ENCODE measurements at places on chromosomes 3 and 15. TPM values are rescaled to one million over a fixed set of nuclear protein-coding genes. Genes with fewer than 3 reads are reported as not detected.

DNA sequence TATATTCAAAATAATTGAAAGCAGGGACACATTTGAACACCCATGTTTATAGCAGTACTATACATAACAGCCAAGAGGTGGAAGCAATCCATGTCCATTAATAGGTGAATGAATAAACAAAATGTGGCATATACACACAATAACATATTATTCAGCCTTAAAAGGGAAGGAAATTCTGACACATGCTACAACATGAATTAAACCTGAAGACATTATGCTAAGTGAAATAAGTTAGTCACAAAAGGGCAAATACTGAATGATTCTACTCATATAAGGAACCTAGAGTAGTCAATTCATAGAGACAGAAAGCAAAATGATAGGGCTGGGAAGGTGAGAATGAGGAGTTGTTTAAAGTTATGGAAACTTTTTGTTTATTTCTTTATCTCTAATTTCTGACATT lies 40.9 kb downstream of the SNTN start:
- DNase-seq, result no peak

GRCh38 chr15:86522721-86523120 lies 443.1 kb downstream of the AGBL1 start:
- peak; percentile 82 for DNase-seq

Gene GOLGA8R
- total RNA-seq, result 3.5 TPM

GRCh38 chr3:69282181-69282580 lies 103.7 kb downstream of the FRMD4B start:
- DNase-seq, result no peak

Gene ALDH1A2
- total RNA-seq, result 8.9 TPM

Gene RBPMS2
- 0.27 TPM for total RNA-seq

DNA sequence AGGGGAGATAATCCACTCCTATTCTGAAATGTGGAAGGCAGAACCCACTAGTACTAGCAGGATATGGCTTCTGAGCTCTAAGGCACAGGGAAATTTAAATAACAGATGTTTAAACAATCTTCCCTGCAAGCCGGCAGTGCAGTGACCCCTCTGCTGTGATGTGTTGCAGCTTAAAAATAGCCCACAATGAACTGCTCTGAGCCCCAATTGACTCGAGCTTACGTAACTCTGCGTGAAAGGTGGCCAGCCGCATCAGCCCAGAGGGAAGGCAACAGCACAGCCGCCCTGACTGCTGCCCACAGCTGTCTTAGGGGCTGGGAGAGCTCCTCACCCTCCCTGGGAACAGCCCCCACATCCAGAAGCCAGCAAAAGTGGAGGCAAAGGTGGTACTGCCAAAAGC lies 12.5 kb upstream of the CAMKV start:
- no peak for DNase-seq

Gene ERICH6
- 0.27 TPM for total RNA-seq

DNA sequence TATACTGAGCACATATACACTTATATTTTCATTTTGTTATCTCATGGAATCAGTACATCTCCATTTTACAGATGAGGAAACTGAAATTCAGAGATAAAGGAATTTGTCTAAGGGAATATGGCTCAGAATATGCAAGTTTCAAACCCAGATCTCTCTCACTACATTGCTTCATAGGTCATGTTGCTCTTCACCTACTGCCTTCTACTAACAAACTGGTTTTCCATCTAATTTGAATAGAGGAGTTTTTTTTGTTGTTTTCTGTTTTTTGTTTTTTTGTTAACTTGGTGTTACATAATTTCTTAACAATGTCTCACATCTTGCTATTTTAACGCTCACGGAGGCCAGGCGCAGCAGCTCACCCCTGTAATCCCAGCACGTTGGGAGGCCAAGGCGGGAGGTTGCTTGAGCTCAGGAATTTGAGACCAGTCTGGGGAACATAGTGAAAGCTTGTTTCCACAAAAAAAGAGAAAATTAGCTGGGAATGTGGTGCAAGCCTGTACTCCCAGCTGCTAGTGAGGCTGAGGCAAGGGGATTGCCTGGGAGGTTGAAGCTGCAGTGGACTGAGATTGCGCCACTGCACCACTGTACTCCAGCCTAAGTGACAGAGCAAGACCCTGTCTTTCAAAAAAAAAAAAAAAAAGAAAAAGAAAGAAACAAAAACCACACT lies 37.0 kb downstream of the FMN1 start:
- DNase-seq, result no peak

DNA sequence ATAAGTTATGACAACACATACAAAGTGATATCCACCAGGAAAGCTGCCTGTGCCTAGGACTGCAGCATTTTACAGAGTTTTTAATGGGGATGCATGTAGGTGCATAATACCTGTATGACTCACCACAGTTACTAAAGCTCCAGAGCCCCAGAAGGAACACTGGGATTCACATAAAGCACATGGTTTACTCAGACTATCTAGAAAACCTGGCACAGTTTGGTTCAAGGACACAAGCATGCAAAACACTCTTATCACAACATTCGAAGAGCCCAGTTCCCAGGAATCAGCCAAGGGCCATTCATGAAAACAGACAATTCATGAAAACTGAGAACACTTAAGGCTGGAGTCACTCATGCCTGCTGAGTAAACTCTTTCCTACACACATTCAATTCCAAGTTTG lies 261.0 kb downstream of the PYDC2 start:
- no peak for DNase-seq

GRCh38 chr3:114078126-114078525 lies 21.6 kb downstream of the QTRT2 start:
- DNase-seq, result no peak

DNA sequence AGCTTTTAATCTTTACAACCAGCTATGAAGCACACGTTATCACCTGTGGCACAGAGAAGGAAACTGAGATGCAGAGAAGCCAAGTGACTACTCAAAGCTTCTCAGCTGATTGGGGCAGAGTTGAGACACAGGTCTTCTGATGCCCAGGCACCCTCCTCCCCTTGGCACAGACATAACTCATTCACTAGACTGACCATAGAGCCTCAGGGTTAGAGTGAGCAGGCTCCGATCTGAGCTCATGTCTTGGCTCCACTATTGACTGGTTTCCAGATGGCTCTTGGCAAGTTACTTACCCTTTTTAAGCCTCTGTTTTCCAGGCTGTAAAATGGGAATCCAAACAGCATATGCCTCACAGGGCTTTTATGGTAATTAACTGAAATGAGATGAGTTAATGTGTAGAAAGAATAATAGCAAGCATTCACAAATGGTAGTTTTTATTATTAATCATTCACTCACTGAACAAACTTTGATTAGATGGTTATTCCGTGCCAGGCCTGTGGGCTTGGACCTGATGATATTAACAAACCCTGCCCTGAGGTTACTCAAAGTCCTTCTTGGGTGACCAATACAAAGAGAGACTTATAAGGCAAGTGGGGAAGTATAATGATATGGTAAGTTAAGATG lies 184.3 kb downstream of the ANXA2 start:
- DNase-seq, result no peak

GRCh38 chr3:41640076-41640475 lies 321.8 kb downstream of the ULK4 start:
- no peak for DNase-seq

GRCh38 chr15:42059661-42060476 lies 34.5 kb downstream of the PLA2G4D start:
- DNase-seq, result peak; percentile 20

DNA sequence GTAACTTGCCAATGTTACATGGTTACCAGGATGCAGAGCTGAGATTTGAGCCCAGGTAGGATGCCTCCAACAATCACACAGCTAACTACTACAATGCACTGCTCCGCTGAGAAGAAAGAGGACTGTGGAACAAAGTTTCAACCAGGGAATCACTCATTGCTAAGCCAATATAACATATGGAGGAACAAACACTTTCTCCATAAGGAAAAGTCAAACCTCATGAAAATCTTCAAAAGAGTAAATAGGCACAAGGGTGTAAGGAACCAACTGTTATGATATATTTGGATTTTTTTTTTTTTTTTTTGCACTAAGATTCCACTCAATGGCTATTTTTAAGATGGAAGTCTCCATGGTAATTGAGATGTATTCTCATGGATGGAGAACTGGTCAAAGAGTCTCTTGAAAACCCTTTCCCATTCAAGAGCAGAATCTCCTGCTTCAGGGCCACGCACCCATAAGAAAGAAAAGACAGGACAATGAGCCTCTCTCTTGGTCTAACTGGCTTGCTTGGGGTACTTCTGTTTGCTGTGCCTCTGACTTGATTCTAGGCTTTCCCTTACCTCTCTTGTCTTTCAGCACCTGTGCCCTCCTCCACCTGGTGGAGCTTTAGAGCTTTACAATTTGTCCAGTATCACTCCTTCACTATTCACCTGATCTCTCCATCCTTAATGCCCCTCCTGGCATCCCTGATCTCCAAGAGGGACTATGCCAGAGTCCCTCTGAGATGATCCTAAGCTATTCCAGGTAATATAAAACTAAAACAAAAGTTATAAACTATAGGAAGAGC lies 252.8 kb downstream of the NTRK3 start:
- DNase-seq, result no peak

- DNase-seq, result no peak
These were observed 2.3 kb upstream of the OR5K3 start for GRCh38 chr3:98388147-98388546.

Gene SLC51A
- total RNA-seq, result not detected

- no peak for DNase-seq
These were observed 70.4 kb upstream of the SLC7A14 start for GRCh38 chr3:170656284-170656683.

DNA sequence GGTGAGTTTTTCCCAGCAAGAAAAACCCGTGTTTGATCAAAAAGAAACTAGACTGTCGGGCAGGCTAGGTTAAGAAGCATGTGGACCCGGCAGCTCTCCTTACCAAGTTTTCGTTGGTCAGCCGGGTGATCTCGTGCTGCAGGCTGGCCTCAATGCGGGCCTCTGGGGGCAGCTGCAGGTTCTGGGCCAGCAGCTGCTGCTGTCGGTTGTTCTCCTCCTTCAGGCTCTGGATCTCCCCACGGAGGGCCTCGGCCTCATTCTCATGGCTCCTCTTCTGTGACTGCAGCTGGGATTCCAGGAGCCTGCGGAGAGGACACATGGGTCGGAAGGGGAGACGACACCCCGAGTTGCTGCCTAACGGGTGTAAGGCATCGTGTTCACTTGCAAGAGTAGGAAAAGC lies 44.5 kb upstream of the MYO5C start:
- DNase-seq, result no peak

Gene PAK2
- total RNA-seq, result 38.3 TPM

GRCh38 chr3:97721446-97721845 lies 43.1 kb upstream of the ARL6 start:
- no peak for DNase-seq

DNA sequence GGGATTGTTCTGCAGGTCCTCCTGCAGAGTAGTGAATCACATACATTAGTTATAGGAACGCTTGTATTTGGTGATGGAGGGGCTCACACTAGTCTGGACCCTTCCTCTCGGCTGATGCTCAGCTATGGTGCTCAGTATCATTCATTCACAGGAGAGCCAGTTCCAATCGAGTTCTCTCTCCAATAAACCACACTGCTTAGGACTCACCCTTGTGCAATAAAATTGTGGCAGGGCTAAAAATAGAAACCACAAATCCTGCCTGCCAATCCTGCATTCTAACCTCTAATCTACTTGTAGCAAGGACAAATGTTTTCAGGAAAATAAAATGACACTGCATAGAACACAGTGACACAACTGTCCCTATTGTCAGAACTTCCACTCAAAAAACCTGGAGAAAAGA lies 138.4 kb upstream of the TBL1XR1 start:
- DNase-seq, result no peak

DNA sequence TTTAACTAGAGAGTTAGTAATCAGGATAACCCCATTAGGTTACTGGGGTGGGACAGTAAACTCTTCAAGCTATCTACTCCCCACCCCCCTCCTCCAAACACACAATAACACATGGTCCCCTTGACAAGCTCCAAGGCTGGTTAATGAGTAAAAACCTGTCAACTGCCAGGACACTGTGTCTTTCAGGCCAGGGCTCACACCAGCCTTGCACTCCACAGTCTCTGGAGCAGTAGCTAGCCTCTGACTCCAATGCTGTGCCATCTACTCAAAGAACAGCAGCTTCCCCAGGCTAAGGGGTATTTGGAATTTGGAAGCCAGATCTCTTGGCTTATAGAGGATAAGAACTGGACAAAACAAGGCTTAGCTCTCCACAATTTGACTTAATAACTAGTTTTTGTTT lies 115.8 kb downstream of the LRIG1 start:
- DNase-seq, result no peak

Gene ALPK3
- total RNA-seq, result 2.3 TPM

GRCh38 chr15:70449311-70450141 lies 313.8 kb downstream of the UACA start:
- no peak for DNase-seq

Gene ACAD9
- 39.3 TPM for total RNA-seq

Gene COL6A5
- 1.5 TPM for total RNA-seq

- no peak for DNase-seq
These were observed at the start of gene ACP3 for GRCh38 chr3:132317229-132317948. ACP3 (plus strand) TSS chr3:132317407; CDS start chr3:132317457, 50 bp downstream.

DNA sequence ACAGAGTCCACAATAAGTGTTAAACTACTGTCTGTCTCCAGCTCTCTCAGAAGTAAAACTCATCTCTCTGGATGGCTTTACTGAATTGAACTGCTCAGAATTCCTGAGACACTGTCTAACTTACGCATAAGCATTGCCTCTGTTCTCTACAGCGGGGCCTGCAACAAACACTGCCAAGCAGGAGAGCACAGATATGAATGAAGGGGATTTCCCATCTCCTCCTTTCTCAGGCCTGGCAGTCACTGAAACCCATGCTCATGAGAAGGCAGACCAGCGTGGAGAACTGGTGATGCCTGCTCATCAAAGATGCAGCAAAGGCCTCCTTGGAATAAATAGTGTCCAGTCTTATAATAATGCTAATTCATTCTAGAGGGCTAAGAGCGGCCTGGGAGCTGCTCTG lies 10.3 kb downstream of the RASGRP1 start:
- no peak for DNase-seq

DNA sequence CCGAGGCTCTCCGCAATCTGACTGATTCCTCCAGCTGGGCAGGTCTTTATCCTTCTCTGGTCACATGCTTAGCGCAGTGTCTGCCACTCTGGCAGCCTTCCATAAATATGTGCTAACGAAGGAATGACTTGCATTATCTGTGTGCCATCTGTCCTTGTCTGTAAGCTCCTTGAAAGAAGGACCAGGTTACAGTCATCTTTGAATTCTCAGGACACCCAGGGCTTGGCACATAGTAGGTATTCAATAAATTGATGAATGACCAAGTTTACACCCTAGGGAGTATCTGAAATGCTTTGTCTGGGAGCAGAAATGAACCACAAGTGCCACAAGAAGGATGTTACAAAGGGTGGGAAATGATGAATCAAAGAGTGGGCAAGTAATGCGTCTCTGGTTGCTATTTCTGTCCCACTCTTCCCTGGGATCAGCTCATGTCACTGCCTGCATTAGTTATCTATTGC lies 16.5 kb upstream of the FAM3D start:
- DNase-seq, result peak; percentile 73

Gene CYP8B1
- total RNA-seq, result not detected

Gene CX3CR1
- 7.9 TPM for total RNA-seq

Gene ZSCAN2
- total RNA-seq, result 24.3 TPM

DNA sequence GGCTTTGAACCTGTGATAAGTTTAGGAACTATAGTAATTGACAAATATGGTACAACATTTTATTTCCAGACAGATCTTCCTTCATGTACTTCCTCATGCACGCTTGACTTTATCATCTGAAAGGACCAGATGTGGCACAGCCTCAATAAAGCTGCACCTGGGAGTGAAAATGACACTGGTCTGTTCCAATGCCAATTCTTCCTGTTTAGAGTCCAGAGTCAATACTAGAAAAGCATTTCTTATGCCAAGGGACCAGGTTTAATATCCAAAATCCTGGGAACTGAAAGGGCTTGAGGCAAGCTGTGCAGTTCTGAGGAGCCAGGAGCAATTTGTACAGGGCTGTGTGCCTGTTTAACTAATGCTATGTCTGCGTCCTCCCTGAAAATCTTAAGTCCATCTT lies 15.3 kb downstream of the DPH6 start:
- no peak for DNase-seq

- no peak for DNase-seq
These were observed 133.4 kb upstream of the BHLHE40 start for GRCh38 chr3:4845882-4846281.

Measured in cerebellum (tissue), 4 donors.